ENCODE measurements at places on chromosomes 1 and 21.

DNA sequence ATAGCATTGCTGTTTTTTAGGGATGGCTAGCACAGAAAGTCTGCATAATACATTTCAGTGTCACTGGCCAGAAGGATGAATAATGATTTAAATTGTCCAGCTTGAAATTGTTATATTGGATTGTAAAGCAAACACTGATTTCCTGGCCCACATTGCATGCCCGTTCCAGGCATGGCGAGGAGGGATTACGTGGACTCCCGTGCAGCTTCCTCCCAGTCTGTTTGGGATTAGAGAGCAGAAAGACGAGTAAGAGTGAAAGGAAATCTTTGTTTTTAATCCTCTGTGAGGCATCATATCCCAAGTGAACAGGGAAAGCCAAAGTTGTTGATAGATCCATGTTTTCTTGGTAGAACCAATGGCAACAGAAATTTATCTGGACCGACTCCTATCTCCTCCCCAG is 8.4 kb downstream of the TRIM58 start:
- no peak for DNase-seq

- DNase-seq = no peak
Observed at GRCh38 chr1:42420911-42421585, 34.8 kb downstream of the ZMYND12 start.

DNA sequence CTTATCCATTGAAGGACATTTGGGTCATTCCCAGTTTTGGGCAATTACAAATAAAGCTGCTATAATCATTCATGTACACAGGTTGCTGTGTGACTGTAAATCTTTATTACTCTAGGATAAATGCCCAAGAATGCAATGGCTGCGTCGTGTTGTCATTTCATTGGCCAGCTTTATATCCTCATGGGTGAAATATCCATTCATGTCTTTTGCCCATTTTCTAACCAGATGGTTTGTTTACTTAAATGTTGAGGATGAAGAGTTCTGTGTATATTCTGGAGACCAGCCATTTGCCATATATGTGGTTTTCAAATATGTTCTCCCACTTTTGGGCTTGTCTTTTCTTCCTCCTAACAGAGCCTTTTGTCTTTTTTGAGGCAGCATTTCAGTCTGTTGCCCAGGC is 25.3 kb downstream of the TRIM11 start:
- no peak for DNase-seq

- DNase-seq = no peak
Observed at GRCh38 chr1:99655376-99655775, 9.5 kb downstream of the PALMD start.

DNA sequence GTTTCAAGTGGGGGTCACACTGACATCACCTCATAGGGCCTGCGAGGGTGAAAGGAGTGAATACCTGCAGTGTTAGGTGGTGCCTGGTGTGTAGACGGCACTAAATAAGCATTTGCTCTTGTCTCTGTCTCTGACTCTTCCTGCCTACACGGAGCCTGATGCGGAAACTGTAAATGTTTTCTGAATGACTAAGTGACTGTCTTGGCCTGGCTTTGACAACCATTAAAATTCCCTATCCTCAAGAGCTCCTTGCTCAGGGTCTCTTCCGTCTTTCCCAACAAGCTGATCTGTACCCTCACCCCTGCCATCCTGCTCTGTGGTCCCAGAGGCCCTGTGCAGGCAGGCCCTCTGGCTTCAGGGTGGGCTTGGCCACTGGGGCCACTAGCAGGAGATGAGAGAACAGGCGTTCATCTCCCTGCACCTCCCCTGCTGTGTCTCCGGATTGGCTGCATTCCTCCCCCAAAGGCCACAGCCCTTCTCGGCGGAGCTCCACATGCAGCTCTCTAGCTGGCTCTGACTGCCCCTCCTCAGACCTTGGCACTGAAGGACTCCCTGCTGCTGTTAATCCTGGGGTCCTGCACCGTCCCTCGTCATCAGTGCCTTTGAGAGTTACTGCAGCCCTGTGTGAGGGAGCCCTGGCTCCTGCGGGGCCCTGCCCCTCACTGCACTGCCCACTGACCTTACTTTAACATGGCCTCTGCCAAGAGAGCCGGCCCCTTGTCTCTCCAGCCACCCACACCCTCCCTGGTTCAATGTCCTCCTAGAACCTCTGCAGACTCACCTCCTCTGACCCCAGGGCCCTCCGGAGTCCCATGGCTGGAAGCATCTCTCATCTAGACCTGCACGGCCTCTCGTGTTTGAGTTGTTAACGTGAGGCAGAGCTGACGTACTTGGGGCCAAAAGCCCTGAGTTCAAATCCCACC is 211.1 kb downstream of the MATN1 start:
- DNase-seq = no peak

GRCh38 chr21:25895565-25896205 is 160.9 kb downstream of the GABPA start:
- DNase-seq = peak; percentile 21

GRCh38 chr1:169739980-169740379 is 6.1 kb upstream of the SELE start:
- no peak for DNase-seq

- no peak for DNase-seq
Observed at GRCh38 chr1:18871401-18872070, 12.1 kb upstream of the TAS1R2 start.
